ENCODE measurements at places on chromosomes 3 and 15.

- no peak for DNase-seq
These were observed 173.6 kb downstream of the ZBTB20 start for GRCh38 chr3:114973536-114973935.

DNA sequence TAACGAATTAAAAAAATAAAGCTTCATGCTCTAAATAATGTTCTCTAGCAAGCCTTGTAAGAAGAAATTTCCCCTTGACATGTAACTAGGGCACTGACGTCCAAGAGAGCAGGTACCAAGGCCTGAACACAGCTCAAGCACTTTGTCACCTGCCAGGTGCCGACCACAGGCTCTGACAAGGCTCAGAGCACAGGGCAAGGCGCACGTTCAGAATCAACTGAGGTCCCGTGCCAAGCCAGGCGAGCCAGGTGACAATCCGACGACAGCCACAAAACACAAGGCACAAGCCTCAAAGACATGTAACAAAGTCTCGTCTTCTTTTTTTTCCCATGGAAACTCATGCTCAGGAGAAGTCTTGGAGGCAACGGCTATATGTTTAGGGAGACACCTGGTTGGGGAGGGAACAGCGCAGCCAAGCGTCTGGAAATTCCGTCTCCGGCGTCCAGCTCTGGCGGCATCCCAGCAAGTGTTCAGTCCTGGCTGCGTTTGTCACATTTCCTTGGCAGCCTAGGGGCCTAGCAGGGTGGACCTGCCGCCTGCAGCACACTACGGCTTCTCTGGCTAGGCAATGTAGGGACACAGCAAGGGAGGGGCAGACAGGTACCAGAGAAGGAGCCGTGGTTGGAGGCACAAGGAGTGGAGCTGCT, 76.7 kb downstream of the ADAMTS17 start:
- DNase-seq = no peak

DNA sequence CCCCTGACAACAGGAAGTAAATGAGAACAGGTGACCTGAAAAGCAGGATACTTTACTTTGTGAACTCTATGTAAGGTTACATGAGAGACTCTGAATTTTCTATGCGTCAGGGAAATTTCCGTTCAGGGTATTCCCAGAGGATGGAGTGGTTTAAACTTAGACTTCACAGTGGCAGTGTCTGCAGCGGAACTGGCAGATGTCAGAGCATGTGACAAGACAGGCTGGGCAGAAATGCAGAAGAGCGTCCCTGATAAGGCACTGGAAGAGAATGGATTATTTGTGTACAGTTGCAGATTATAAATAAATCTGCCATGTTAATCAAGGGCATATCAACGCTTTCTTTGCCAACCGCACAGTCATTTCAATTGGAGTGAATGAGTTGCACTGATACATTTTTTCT, 598.4 kb upstream of the ZNF717 start:
- no peak for DNase-seq

DNA sequence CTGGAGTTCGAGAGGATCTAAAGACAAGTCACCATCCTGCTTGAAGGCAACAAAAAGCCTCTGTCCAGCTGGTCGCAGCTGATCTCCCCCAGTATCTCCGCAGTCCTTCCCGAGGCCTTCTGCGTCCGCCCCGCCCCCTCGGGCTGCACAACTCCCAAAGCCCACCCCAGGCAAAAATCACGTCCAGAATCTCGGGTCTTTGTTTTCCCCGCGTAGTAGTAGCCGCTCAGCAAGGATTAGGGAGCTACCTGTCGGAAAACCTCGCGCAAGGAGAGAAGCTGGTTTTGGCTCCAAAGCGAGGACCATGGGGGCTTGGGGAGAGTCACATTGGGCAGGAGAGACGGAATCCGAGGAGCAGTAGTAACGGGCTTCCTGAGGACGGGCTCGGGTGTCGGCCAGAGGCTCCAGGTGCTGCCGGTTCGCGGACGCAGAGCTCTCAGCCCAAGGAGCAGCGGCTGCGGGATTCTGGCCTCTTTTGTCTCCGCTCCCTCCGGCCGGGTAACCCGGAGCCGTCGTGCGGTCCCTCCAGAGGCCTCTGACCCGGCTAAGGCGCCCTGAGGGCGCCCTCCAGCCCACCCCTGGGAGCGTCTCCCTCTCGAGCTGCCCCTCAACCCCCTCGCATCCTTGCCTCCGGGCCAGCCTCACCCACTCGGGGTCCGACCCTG, 401 bp downstream of the ZSCAN29 start:
- DNase-seq = no peak

DNA sequence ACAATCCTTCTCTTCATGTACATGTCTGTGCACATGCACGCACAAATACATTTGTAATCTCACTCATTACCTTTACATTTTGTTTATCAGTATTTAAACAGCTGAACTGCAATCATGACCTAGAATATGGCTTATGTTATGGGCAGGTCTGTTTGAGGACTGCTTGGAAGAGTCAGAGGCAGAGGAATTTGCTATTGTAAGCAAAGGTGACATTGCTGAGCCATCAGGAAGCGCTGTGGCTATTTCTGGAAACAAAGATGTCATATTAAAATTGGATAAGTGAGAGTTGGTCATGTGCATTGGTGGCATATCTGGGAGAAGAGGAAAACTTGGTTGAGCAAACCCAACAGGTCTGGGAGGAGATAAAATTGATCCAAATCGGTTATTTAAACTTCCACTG, 41.6 kb downstream of the USF3 start:
- no peak for DNase-seq

GRCh38 chr3:185534511-185534910, 17.9 kb downstream of the LIPH start:
- no peak for DNase-seq

DNA sequence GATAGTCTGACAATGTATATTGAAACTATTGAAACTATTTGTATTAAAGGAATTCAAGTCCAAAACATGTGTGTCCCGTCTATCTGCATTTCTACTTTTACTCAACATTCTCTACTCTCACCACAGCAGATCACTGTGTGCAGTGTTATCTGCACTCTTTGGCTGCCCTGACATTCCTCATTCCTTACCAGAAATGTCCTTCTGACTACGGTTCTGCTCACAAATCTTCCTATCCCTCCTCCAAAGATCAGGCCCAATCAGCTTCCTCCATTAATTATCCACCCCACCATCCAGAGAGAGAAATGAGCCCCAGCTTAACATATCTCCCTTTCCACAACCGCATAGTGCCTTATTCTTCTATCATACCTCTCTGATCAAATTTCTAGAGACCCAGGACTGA, 94.7 kb downstream of the TBL1XR1 start:
- DNase-seq = no peak

- DNase-seq = no peak
These were observed 15.9 kb downstream of the LMCD1 start for GRCh38 chr3:8517487-8517886.

- no peak for DNase-seq
These were observed 88.3 kb upstream of the CTNNB1 start for GRCh38 chr3:41111011-41111410.

- no peak for DNase-seq
These were observed 416.8 kb downstream of the NR2F2 start for GRCh38 chr15:96747291-96747690.

DNA sequence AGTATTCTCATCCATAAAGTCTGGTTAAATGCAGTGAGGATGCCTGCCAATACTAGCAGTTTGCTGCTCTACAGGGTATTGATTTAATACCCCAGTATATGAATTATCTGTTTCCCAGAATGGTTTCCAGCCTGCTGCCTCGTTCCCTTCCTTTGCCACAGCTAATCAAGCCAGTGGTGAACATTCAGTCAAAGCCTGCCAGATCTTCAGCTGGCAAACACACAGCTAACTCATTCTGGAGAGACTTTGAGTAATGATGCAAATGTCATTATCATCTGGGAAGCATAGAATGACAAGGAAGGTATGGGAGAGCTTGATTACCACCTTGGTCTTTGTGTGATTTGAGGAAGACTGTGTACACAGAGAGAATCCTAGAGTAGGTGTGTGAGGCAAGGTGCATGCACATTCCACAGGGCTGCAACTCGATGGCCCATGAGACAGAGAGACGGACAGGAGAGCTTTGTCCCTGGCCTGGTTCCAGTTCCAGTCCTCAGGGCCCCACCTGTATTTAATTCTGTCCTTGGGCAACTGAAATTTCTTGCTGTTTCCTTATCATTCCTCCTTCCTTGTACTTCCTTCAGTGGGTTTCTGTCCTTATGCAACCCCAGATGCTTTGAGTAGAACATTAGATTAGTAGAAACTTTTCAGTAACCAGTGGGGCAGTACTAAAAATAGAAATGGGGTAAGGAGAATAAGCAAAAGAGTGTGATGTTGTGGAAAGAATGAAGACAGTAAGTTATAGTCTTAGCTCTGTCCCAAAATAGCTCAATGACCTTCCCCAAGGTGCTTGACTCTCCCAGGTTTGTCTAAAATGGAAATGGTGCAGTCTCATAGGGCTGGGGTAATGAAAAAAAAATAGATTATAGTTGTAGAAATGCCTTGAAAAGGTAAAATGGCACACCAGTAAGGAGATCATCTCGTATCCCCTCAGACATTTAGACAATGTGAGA, 72.5 kb downstream of the MITF start:
- no peak for DNase-seq

DNA sequence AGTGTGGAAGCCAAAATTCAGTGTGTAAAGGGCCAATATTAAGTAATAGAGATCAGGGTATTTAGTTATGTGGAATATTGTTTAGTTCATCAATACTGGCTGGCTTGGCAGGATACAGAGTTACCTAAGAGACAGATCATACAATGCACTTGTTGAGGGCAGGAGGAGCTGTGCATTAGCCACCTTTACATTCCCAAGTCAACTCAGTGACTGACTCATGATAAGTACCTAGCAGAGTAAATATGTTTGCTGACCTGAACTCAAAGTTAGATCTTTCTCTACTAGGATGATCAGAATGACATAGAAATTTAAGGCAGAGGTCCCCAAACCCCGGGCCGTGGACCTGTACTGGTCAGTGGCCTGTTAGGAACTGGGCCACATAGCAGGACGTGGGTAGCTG, 3.5 kb upstream of the ABHD17C start:
- DNase-seq = no peak

DNA sequence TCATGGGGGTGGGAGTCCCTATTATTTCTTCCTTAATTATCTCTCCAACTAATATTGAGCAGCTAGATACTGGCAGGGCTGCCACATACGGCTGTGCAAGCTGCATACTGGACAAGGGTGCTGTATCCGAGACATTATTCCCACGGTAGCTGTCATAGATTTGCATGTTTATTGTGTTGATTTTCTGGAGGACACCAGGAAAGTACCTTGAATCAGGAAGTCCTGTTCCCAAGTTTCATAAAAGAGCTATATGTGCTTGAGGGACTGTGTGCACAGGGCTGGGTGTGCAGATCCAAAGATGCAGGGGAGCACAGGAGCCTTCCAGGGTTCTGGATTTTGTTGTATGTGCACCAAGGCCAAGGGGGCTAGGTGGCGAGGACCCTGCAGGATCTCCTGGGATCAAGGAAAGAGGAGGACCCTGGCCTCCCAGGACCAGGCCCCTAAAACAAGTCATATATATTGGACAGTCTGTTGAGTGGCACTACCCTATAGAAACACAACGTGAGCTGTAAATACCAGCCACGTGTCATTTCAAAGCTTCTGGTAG, 119.2 kb upstream of the ALDH1A3 start:
- DNase-seq = no peak

GRCh38 chr15:80609091-80609490, 86.0 kb upstream of the ABHD17C start:
- DNase-seq = no peak

- no peak for DNase-seq
These were observed 77.3 kb downstream of the WNT5A start for GRCh38 chr3:55409806-55410205.

GRCh38 chr15:89496155-89497098, at the start of gene RHCG:
TSS of gene RHCG (minus strand) at chr15:89496583. CDS start at chr15:89496544, 39 bp downstream.
- DNase-seq = no peak

- DNase-seq = no peak
These were observed 28.6 kb upstream of the TEX264 start for GRCh38 chr3:51642462-51642861.

DNA sequence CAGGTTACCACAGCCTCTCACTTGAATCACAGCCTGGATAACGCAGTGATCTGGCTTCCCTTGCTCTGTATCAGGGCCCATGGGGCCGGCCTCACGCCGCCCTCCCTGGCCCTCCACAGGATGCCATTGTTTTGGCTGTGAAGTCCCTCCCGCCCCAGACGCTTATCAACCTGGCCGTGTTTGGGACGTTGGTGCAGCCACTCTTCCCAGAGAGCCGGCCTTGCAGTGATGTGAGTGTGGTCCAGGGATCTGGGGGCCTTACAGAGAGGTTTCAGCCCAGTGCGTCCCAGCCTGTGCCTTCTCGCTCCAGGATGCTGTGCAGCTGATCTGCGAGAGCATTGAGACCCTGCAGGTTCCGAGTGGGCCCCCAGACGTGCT, 6.6 kb downstream of the VWA5B2 start:
- DNase-seq = no peak

GRCh38 chr3:154105218-154105975, 15.8 kb upstream of the ARHGEF26 start:
- DNase-seq = no peak

DNA sequence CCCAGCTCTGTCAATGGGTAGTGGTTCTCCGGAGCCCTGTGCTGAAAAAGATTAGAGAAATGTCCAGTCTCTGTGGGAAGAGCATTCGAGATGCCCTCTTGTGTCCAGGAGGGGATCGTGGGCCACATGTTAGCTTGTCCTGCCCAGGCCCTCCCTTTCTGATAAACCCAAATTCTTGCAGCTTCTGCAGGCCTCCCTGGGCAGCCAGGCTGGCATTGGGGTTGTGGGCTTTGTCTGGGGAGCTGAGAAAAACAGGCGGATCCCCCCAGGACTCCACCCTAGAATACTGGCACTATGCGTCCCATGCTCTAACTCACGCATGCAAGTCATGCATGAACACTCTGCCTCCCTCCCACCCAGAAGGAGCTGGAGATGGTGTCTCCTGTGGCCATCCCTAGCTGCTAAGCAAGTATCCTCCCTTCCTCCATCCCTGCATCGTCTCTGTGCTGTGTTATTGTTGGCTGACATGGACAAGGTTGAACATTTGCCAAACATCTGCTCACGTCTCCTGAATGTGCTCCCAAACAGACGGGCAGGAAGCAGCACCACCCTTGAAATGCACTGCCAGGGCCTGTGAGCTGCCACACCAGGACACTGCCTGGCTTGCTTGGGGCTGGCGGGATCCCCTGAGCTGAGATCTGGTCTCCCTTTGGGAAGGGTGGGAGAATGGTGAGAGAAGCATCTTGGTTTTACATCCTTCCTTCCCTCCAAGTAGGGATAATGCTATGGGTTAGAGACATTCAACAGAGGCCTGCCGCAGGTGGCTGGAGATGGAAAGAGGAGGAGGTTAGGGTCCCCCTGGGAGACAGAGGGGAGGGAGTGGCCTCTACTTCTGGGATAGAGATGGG, 26.5 kb downstream of the CFAP161 start:
- DNase-seq = no peak

- no peak for DNase-seq
These were observed 279.5 kb downstream of the NEK10 start for GRCh38 chr3:27089645-27090044.

GRCh38 chr3:73637042-73637441, 12.3 kb upstream of the PDZRN3 start:
- DNase-seq = no peak

DNA sequence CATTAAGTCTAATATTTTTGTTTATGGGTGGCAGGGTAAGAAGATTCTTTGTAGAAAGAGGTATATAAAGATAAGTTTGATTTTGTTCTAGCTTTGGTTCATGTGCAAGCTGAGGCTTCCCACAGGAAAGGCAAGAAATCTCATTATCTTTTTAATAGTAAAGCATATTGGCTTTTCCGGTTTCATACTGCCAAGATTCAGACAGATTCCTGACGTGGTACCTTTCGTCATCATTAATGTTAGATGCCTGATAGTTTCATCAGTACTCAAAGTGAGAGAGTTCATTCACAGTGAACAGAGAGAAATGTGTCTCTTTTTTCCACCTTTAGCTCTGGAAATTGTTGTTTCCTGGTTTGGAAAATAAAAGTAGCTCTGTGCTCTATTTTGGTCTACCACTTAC, 16.5 kb downstream of the TPM1 start:
- DNase-seq = no peak

All from stimulated activated CD8-positive, alpha-beta memory T cell treated with anti-CD3 and anti-CD28 coated beads, Interleukin-12 subunit alpha, Interleukin-12 subunit beta, amount 100 ng/mL, for 1 hour (primary cell).